ENCODE measurements at places on chromosomes 4 and X.

DNA sequence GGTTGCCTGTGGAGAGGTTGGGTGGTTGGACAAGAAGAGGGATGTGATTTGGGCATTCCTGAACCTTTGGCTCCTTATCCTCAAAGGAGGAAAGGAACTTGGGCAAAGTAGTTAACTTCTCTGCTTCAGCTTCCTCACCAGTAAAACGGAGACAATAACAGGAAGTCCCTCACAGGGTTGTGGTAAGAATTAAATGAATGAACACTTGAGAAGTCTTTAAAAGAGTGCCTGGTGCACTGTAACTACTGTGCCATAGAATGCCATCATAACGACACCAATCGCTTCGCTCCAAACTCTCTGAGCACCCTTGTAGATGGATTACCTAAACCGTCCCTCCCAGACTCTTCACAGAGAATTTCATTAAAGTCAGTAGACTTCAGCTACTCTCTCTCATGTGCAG lies 10.5 kb downstream of the ZCCHC18 start:
- DNase-seq = no peak

DNA sequence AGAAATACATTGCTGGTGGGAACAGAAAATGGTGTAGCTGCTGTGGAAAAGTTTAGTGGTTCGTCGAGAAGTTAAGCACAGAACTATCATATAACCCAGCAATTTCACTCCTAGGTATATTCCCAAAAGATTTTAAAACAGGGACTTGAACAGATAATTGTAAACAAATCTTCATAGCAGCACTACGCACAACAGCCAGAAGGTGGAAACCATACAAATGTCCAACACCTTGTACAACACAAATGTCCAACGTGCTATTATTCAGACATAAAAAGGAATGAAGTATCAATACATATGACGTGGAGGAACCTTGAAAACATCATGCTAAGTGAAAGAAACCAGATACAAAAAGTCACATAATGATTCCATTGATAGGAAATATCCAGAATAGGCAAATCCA lies 37.9 kb downstream of the CUL4B start:
- no peak for DNase-seq

GRCh38 chr4:48904541-48905142 lies 1.9 kb downstream of the OCIAD2 start:
- no peak for DNase-seq

GRCh38 chr4:147943159-147943638 lies 211.3 kb downstream of the ARHGAP10 start:
- no peak for DNase-seq

GRCh38 chrX:155242300-155242699 lies 22.0 kb downstream of the RAB39B start:
- DNase-seq = no peak

DNA sequence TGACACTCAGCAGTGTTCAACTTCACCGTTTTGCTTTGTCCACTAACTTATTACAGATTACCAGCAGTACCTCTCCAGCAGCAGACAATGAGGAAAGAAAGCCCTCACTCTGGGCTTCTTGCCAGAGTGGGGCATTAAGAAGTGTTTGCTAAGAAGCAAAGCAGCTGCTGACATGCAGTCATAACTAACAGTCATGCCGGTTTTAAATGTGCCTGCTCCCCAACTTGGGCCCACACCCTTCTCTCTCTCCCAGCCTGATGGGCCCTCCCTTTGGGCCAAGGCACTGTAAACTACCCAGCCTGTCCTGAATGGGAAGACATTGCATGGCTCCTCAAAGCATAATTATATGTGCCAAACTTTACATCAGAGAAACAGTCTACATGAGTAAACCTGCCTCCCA lies 54.6 kb upstream of the HHIP start:
- no peak for DNase-seq
